ENCODE measurements at places on chromosomes 5 and 9. TPM values are rescaled to one million over a fixed set of nuclear protein-coding genes. Genes with fewer than 3 reads are reported as not detected.

- H3K36me3 ChIP-seq = no peaks in the 10 kb centered on the region
- H3K27me3 ChIP-seq = peaks cover 11% of the 10 kb centered on the region
- H3K4me3 ChIP-seq = no peak overlapping the region
- H3K27ac ChIP-seq = no peak overlapping the region
Observed at GRCh38 chr9:98410185-98410697, 154.8 kb upstream of the TBC1D2 start.

- DNase-seq = no peak
- H3K27ac ChIP-seq = peak overlapping the region; percentile 47
- peaks cover 29% of the 10 kb centered on the region for H3K36me3 ChIP-seq
- H3K4me3 ChIP-seq = no peak overlapping the region
- H3K4me1 ChIP-seq = peaks cover 72% of the 10 kb centered on the region
- no peaks in the 10 kb centered on the region for H3K27me3 ChIP-seq
Observed at GRCh38 chr5:142317173-142317572, 7.6 kb downstream of the SPRY4 start.

DNA sequence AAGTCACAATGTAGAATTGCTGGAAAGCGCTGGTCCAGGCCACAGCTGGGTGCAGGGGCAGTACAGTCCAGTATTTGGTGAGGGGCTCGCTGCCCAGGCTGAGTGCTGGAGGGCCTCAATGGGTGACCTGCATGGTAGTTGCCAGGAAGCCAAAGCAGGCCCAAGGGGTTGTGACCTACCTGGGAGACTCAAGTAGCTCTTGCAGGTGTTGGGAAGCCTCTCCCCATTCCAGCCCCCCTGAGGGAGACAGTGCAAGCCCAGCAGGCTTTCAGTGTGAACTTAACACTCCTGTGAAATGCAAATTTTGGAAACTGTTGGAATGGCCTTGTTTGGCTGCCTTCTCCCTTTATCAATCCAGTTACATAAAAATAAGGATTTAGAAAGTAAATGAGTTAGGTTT lies 13.9 kb downstream of the KDM4C start:
- no peaks in the 10 kb centered on the region for H3K27me3 ChIP-seq
- H3K27ac ChIP-seq = no peak overlapping the region
- no peaks in the 10 kb centered on the region for H3K36me3 ChIP-seq
- H3K4me1 ChIP-seq = no peaks in the 10 kb centered on the region

DNA sequence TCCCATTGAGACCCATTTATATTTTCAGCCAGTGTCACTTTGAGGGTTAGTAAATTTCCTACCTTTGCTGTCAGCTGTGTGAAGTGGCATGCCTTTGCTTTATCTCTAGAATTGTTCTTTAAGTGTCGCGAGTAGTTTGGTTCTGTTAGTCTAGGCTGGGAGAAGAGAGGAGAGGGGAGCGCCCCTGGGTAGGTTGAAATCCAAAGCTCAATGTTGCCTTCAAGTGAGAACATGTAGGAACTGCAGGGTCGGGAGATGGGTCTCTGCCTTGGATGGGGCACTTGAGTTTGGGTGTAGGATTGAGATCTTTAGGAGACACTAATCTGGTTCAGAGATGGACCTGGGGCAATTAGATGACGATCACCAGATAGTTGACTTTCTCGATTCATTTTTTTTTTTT lies 46.3 kb downstream of the STC2 start:
- H3K4me1 ChIP-seq = peaks cover 7% of the 10 kb centered on the region
- H3K27me3 ChIP-seq = peaks cover 25% of the 10 kb centered on the region
- H3K36me3 ChIP-seq = no peaks in the 10 kb centered on the region
- DNase-seq = peak; percentile 80

FUT7 gene
- total RNA-seq = not detected

DNA sequence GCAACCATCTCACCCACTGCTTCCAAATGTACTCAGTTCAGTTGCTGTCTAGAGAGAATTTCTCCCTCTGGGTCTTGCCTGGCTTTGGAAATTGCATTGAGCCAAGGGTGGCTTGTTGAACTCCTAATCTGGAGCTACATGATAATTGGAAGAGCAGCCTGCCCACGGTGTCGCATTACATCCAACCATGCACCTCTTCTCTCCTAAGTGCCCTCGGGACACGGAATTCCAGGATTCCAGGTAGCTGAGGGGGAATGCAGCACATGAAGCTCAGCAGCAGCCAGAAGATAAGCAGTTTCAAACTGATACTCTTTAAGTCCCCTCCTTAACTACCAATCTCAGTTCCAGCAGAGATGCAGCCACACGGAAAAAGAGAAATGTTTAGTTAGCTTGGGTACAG lies 509.4 kb upstream of the KLF4 start:
- no peak overlapping the region for H3K27ac ChIP-seq
- H3K27me3 ChIP-seq = peaks cover 5% of the 10 kb centered on the region
- H3K36me3 ChIP-seq = no peaks in the 10 kb centered on the region
- H3K4me1 ChIP-seq = no peaks in the 10 kb centered on the region
- H3K4me3 ChIP-seq = no peak overlapping the region

OR1J1 gene
- not detected for total RNA-seq

DNA sequence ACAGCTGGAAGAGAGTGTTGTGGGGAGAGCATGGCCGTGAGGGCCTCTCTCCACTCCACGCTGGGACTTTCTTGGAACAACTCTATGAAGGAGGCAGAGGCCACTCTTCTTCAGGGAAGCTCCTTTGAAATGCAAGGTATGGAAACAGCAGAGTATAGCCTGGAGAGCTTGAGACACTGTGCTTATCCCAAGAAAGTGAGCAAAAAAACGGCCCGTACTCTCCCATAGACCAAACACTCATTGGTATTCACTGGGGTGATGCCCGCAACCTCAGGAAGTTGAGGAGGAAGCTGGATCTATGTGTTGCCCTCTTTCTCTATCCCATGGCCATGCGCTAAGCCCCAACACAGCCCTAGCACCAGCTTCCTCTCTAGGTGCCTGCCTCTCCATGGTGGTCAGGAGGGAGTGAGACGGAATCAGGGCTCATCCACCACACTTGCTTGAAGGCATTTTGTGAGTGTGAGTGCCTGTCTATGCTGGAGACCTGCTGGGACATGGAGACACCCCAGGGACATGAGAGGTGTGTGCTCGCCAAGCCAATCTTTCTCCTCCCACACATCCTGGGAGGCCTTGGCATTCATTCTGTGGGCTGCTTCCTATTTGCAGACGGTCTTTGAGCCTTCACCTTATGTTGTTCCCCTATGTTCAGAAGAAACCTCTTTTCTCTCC lies 616.6 kb downstream of the IRX1 start:
- no peaks in the 10 kb centered on the region for H3K36me3 ChIP-seq
- no peak overlapping the region for H3K27ac ChIP-seq
- no peak for DNase-seq
- no peak overlapping the region for H3K4me3 ChIP-seq

DNA sequence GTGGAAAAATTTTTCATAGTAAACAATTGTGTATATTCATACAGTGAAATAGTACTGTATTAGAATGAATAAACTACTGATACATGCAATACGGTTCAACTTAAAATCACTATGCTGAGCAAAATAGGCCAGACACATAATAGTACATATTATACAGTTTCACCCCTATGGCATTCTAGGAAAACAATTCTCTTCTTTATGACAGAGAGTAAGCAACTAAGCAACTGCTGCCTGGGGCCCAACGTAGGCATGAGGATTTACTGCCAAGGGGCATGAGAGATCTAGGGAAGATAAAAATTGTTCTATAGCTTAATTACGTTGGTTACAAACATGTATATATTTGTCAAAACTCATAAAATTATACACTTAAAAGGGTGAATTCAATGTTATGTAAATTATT lies 180.2 kb downstream of the DRD1 start:
- no peaks in the 10 kb centered on the region for H3K27me3 ChIP-seq
- no peak overlapping the region for H3K4me3 ChIP-seq
- no peak overlapping the region for H3K27ac ChIP-seq
- no peaks in the 10 kb centered on the region for H3K36me3 ChIP-seq
- H3K4me1 ChIP-seq = no peaks in the 10 kb centered on the region
- no peak for DNase-seq

DNA sequence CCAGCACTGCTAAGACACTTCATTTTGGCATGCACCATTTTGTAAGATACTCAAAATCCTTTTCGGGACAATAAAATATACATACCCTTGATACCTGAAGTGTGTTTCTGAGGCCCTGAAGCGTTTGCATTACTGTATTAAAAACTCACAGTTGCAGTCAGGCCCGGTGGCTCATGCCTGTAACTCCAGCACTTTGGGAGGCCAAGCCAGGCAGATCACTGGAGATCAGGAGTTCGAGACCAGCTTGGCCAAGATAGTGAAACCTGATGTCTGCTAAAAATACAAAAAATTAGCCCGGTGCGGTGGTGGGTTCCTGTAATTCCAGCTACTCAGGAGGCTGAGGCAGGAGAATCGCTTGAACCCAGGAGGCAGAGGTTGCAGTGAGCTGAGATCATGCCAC lies 2.5 kb upstream of the EIF4EBP3 start:
- H3K27ac ChIP-seq = no peak overlapping the region
- H3K4me1 ChIP-seq = peaks cover 13% of the 10 kb centered on the region
- H3K27me3 ChIP-seq = no peaks in the 10 kb centered on the region
- DNase-seq = no peak

DNA sequence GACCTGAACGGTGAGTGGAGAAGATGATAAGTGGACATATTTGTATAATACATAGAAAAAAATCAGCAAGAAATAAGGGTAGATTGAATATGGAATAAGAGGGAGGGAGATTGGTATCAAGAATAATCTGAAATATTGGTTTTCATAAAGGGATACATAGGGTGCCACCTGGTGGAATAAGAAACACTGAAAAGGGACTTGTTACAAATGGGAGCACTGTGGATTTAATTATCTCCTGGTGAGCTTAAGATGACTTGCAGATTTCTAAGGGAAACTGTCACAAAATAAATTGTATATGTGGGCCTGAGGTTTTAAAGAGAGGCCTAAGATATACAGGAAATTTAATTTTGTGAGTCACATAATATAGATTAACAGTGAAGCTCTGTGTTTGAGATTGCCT lies 1403.5 kb upstream of the CDH18 start:
- no peaks in the 10 kb centered on the region for H3K36me3 ChIP-seq
- H3K4me3 ChIP-seq = no peak overlapping the region
- H3K27ac ChIP-seq = no peak overlapping the region
- H3K27me3 ChIP-seq = no peaks in the 10 kb centered on the region
- H3K4me1 ChIP-seq = no peaks in the 10 kb centered on the region

TYRP1 gene
- total RNA-seq = 0.36 TPM

MARCOL gene
- total RNA-seq = not detected

CNTNAP3 gene
- total RNA-seq = 1.4 TPM

GRCh38 chr9:107471552-107471951 lies 18.0 kb downstream of the KLF4 start:
- no peak for DNase-seq
- H3K27ac ChIP-seq = no peak overlapping the region
- H3K27me3 ChIP-seq = no peaks in the 10 kb centered on the region

ZFP37 gene
- total RNA-seq = 3.3 TPM
